ENCODE measurements at places on chromosomes 6 and 20.

DNA sequence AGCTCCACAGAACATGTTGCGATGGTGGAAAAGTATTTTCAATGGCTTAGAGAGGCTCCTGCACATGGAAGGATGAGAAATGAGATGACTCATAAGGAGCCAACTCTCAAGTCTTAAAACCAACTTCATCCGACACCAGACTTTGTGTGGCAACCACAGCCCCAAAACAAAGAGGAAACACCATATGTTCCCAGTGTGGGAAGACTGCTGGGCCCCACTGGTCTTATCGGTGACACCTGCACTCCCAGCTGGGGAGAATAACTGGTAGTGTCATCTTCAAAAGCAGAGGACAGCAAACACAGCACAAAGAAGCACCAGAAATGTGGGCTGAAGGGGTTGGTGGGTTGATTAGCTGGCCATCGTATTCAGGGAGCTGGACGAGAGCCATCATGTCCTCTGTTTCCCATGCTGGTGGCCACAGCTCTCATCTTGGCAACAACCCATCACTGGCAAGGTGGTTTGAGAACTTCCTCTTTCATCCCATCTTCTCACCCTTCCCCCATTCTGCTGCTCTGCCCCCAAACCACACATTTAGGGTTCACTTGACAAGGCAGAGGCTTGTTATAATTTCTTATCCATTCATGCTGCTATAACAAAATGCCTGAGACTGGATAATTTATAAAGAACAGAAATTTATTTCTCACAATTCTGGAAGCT lies 46.0 kb upstream of the TASP1 start:
- peak; percentile 31 for DNase-seq

DNA sequence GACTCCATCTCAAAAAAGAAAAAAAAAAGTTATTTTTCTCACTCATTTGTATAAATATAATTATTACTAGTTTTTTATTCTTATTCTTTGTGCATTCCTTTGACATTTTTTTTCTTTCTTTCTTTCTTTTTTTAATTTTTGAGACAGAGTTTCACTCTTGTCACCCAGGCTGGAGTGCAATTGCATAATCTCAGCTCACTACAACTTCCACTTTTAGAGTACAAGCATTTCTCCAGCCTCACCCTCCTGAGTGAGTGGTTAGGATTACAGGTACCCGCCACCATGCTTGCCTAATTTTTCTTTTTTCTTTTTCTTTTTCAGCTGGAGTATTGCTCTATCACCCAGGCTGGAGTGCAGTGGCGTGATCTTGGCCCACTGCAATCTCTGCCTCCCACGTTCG lies 51.4 kb upstream of the JARID2 start:
- DNase-seq = no peak

DNA sequence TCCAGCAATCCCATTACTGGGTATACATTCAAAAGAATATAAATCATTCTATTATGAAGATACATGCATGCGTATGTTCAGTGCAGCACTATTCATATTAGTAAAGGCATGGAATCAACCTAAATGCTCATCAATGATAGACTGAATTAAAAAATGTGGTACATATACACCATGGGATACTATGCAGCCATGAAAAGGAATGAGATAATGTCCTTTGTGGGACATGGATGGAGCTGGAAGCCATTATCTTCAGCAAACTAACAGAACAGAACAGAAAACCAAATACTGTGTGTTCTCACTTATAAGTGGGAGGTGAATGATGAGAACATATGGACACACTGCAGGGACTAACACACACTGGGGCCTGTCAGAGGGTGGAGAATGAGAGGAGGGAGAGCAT lies 261.6 kb downstream of the GMDS start:
- DNase-seq = no peak

GRCh38 chr6:94377835-94378234 lies 958.5 kb upstream of the EPHA7 start:
- no peak for DNase-seq

GRCh38 chr6:169979873-169980432 lies 228.5 kb downstream of the ERMARD start:
- no peak for DNase-seq

- DNase-seq = peak; percentile 19
Observed at GRCh38 chr6:32116674-32117073, 7.5 kb upstream of the TNXB start.
